Stimulated activated CD4-positive, alpha-beta T cell treated with anti-CD3 and anti-CD28 coated beads, Interleukin-12 subunit alpha, Interleukin-12 subunit beta, amount 100 ng/mL, for 4 hours (primary cell): ENCODE measurements at places on chromosomes 2 and 18.

GRCh38 chr2:240463866-240464481 is 28.5 kb downstream of the GPC1 start:
- DNase-seq = no peak

DNA sequence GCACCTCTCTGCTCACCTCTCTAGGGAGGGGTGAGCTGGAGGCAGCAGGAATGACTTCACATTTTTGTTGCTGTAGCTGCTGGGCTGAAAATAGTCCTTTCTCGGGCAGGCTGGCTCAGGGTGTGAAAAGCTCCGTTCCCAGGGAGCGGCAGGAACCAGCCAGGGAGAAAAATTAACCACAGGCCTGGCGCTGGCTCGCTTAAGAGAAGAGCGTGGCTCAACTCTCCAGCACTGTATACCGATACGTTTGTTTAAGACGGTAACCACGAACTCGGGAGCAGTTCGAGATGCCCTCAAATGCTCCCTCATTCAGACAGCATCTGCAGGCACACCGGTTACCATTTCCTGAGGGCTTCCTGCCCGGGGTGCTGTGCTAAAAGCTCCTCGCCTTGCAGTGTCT is 129.6 kb downstream of the CELF4 start:
- DNase-seq = no peak

- no peak for DNase-seq
These were observed 109.1 kb downstream of the CABLES1 start for GRCh38 chr18:23244401-23244800.

DNA sequence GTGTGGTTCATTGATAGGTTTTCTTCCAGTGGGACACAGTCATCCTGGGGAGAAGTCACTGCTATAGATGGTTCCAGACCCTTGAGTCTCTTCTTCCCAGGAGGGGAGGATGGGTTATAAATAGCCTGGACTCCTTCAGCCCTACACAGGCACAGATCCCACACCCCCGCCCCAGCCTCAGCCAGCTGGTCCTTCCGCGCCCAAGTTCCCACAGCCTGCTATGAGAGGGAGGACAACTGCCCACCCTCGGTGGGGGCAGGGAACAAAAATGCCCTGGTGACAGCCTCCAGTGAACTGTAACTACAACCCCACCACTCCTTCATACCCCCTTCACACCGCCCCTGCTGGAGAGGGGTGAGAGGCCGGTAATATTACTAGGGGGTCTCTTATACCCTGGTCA is 3.2 kb downstream of the ZBTB7C start:
- DNase-seq = no peak

DNA sequence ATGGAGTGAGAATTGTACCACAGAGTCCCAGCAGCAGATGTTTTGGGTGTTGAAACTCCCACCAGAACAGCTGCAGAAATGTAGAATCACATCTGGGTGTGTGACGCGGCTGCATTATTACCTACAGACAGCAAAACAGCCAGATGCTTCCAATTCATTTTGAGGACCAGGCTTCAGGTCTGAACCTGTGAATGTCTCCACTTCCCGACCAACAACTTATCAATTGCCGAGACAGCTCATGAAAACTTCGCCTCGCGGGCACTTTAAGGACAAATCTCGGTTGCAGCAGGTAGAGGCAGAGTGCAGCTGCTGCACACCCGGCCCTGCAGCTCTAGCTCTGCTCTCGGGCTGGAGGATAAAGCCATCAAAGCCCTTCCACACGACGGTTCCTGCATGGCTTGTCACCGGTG is 202.0 kb downstream of the HRH4 start:
- DNase-seq = no peak

- DNase-seq = no peak
These were observed 243.6 kb downstream of the HDAC4 start for GRCh38 chr2:239157269-239157668.

GRCh38 chr2:134319596-134320254 is 65.9 kb downstream of the MGAT5 start:
- DNase-seq = no peak

- DNase-seq = no peak
These were observed 266.5 kb downstream of the EIPR1 start for GRCh38 chr2:3110994-3111666.

- DNase-seq = no peak
These were observed 14.9 kb upstream of the ZDBF2 start for GRCh38 chr2:206259376-206260187.

GRCh38 chr2:161571051-161571429 is 53.2 kb upstream of the SLC4A10 start:
- no peak for DNase-seq

DNA sequence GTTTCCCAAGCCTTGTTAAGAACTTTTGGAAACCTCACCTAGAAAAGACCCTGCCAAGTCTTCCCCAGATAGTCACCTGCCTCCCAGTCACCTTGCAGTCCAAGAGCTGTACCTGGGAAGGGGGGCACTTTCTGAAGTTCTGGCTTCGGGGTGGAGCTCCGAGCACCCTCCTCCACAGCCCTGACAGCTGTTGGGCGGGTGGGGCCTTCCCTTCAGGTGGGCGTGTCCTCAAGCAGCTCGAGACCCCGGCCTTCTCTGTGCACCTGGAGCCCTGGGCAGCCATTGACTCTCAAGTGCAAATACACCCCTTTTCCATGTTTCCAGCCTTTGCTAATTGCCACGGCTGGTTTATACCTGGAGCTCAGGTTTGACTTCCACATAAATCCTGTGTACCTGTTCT is 37.0 kb upstream of the IGFBP5 start:
- no peak for DNase-seq

- DNase-seq = no peak
These were observed 125.8 kb upstream of the HNMT start for GRCh38 chr2:137838255-137839092.

- no peak for DNase-seq
These were observed 1144.7 kb upstream of the PIK3C3 start for GRCh38 chr18:40810372-40810771.

GRCh38 chr2:10559101-10559500 is 111.0 kb upstream of the ODC1 start:
- DNase-seq = no peak

GRCh38 chr2:219081701-219082331 is 21.1 kb upstream of the IHH start:
- DNase-seq = no peak

DNA sequence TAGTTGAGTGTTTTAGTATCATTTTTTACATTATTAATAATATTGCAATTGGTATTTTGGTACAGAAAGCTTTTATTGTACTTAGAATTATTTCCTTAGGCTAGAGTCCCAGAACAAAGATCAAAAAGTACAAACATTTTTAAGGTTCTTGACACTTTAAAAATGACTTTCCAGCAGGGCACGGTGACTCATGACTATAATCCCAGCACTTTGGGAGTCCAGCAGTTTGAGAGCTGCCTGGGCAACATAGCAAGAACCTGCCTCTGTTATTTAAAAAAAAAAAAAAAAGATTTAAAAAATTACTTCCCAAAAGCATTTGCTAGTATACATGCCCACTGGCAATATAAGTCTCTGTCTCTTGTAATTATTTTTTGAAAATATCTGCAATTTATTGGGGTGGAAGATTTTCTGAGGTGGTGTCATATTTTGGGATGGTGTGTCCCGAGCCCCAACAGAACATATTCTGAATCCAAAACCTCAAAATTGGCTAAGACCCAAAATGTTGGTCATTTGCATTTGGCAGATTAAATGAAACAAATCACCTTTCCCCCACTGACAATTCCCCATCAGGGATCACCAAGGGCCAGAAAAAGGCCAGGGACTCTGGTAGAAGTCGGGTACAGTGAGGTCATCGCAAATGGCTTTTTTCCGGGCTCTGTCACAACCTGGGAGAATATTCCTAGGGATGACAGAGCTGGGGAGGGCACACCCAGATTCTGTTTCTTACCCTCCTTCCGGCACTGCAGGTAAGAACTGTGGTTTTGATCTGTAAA is 42.1 kb downstream of the NIFK start:
- DNase-seq = no peak

DNA sequence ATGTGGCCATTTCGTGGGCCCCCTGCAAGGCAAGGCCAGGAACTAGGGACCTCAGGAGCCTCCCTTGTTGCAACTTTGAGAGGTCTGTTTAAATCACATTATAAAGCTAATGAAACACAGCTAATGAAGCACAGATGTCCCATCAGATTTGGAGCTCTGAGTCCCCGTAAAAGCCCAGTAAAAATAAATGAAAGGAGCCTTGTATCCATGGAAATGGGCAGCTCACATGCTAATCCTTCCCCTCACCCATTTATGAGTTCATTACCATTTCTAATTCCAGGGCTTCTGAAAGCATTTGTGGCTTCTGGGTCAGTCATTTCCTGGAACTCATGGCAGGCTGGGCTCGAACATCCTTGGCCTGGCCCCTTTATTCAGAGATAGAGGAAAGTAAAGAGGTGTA is 274.8 kb downstream of the SS18 start:
- DNase-seq = no peak

GRCh38 chr2:50529600-50530218 is 502.2 kb downstream of the NRXN1 start:
- DNase-seq = no peak
